ENCODE measurements at places on chromosomes 1 and 21.

- no peak for DNase-seq
These were observed 739.7 kb downstream of the LTN1 start for GRCh38 chr21:28252928-28253327.

- DNase-seq: no peak
These were observed 224.4 kb downstream of the DSCAM start for GRCh38 chr21:40622531-40622930.

DNA sequence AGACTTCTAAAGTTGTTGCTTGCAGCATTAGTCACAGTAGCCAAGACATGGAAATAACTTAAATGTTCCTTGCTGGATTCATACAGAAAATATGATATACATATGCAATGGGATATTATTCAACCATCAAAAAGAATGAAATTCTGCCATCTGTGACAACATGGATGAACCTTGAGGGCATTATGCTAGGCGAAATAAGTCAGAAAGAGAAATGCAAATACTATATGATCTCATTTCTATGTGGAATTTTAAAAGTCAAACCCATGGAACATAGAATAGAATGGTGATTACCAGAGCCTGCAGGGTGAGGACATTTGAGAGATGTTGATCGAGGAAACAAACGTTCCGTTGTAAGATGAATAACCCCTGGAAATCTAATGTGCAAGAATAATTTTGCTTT lies 43.0 kb downstream of the CRB1 start:
- DNase-seq: no peak

DNA sequence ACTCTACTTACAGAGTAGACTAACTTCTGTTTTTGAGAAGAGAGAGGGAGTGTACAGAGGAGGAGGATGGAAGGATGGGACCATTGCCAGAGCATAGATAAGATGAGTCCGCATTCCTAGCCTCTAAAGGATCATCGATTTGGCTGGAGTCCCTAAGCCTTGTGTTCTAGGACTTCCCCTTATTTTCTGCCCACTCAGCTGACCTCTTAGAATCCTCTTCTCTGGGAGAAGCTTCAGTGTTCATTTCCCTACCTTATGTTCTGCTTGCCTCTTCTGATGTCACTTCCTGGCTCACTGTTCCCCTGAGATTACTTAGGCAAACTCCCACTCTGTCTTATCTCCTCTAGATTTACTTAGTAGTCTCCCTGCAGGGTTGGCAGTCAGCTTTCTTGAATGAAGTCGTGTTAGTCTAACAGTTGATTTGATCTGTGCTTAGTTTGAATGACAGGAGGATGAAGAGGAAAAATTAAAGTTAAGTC lies 156.7 kb downstream of the SYT2 start:
- DNase-seq: peak; percentile 48

GRCh38 chr1:87833166-87833565 lies 504.5 kb downstream of the LMO4 start:
- DNase-seq: no peak

DNA sequence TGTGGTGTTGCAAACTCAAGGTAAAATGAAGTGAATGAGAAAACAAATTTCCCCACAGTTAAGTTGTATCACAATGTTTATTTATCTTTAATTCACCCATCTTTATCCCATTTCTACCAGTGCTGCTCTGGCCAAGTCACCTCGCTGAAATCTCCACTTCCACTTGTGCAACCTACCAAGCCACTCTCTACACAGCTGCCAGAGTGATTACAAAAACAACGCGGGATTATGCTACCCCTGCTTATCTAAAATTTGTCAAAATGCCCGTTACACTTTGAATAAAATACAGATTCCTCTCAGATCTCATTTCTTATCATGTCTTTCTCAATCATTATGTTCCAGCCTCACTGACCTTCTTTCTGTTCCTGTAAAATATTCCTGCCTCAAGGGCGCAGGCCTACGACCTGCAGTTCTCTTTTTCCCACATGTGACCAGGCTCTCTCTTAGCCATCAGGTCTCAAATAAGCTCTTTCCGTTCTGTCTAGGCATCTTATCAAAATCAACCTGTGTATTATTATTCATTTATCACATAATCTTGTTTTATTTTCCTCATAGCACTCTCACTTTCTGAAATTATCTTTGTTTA lies 95.6 kb downstream of the NTMT2 start:
- no peak for DNase-seq

- no peak for DNase-seq
These were observed 7.2 kb downstream of the LAD1 start for GRCh38 chr1:201391651-201392511.

GRCh38 chr1:15574741-15575140 lies 10.1 kb downstream of the AGMAT start:
- no peak for DNase-seq

GRCh38 chr1:192610112-192610889 lies 25.6 kb upstream of the RGS13 start:
- DNase-seq: no peak

- DNase-seq: no peak
These were observed 81.4 kb upstream of the CASZ1 start for GRCh38 chr1:10877894-10878293.

GRCh38 chr1:225945564-225945963 lies 4.5 kb upstream of the LEFTY2 start:
- no peak for DNase-seq

GRCh38 chr1:33339413-33339812 lies 18.5 kb upstream of the A3GALT2 start:
- DNase-seq: peak; percentile 54

GRCh38 chr1:208939537-208940085 lies 643.9 kb upstream of the CAMK1G start:
- DNase-seq: no peak

DNA sequence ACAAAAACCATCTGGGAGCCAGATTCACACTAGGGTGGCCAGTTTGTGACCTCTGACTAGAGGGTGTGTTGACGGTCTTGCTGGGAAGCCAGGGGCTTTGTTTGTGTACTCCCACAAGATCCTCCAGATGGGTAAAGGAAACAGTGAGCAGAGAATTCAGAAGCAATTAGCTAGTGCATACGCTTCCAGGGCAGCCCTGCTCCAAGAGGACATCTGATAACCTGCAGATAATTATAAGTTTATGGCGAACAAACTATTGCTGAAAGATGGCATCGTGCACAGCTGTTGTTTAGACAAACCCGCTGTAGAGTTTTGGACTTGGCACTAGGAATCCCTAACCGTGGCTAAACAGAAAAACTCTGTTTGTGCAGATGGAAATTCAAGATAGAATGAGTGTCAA lies 326.4 kb downstream of the TGFB2 start:
- no peak for DNase-seq

DNA sequence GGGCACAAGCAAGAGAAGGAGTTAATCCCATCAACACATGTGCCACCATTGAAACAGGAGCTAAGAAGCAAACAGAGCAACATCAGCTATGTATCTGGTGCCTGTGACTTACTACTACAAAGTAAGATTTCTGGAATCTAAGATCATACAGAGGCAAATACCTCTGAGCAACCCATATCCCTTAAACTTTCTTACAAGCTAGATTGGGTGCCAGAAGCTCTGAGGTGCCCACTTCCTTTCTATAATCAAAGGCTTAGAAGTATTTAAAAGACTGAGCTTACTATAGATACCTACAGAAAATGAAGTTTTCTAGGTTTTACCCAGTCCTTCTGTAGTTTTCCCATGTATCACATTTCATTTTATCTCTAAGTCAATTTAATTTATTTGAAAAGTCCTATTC lies 44.4 kb upstream of the ADAM30 start:
- DNase-seq: no peak

DNA sequence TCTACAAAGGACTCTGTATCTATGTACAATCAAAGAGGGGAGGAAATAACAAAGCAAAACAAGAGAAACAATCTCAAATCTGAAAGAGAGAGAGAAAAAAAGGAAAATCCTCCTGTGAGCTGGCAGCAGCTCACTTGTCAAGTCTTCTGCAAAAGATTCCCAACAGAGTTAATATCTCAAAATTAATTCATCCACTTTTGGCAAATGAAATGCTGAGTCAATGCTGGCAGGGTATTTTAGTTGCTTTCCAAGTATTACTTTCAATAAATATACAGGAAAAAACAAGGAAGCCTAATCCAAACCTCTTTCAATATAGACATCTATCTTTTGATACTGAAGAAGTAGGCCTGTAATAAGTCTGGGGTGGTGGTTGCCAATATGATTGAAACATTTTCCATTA lies 613.9 kb upstream of the NEGR1 start:
- DNase-seq: no peak

DNA sequence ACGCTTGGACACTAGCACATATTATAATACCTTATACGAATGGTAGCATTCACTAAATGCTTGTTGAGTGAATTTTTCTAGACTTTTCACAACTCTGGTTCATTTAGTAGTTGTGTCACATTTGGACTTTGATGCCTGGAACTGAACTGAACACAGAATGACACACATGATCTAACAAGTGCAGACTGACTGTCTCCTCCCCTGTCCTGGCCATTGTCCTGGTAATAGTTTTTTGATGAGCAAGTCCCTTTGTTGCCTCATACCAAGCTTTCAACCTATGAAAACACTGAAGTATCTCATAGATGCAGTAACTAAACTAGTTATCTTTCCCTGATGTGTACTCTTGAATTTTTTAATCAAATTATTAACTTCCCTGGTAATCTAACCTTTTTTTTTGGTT lies 66.4 kb downstream of the LRRC8D start:
- DNase-seq: no peak

GRCh38 chr21:16125274-16125673 lies 395.5 kb downstream of the USP25 start:
- no peak for DNase-seq

Measured in WERI-Rb-1 (cell line).